Stimulated activated CD4-positive, alpha-beta T cell treated with anti-CD3 and anti-CD28 coated beads, Interleukin-2, amount 100 ng/mL, for 24 hours (primary cell): ENCODE measurements at places on chromosomes 12 and 14.

- DNase-seq = no peak
Observed at GRCh38 chr14:101480022-101480746, 81.1 kb upstream of the DIO3 start.

DNA sequence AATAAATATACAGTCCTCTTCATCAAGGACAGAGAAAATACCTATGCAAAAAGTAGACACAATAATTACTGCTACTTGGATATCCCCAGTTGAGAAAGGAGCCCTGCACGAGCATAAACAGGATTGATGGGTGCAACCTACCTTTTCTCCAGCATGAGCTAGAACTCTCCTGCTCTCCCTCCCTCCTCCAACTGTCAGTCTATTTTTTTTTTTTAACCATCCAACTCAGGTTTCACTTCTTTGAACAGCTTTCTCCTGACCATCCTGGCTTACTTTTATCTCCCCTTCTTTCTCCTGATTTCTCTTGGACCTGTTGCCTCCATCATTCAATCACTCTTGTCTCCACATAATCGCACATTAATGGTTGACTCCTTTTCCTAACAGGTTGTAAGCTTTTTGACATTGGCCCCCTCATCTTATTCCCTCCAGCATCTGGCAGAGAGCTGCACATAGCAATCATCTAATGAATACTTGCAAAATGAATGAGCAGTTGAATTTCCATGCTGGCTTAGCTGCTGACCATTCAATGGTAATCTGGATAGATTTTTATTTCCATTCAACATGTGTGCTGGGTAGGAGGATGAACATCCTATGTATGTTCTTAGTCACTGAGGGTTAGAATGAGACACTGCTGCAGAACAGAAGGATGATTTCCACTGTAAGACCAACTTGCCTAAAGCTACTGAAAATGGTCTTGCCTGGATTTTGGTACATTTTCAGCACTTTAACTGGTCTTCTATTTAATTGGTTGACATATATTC, 24.4 kb downstream of the MYBPC1 start:
- no peak for DNase-seq

DNA sequence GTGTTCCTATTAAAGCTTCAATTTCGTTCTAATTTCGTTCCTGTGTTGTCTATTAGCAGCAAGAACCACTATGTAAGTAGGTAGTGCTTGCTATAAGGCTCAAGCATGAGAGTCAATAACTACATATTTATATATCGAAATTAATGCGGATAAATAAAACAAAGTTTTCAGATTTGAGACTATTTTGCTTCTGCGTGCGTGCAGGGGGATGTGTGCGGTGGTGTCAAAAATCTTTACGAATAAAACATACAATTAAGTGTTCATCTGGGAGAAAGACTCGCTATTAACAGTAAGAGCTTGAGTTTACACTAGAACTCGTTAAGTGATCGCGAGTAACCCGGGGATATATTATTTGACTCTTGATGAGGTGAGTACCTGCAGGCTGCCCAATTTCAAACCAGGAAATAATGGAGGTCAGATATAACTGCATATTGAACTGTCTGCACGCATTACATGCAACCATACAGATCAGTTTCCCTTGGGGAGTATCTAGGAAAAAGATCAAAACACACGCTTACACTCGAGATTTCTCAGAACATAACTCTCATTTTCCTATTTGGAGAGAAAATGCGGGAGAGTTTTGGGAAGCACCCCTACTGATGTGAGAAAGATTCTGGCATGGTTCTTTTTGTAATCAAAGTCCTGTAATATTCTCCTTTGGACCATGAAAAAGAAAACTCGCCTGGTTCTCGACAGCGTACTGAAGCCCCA, 813 bp downstream of the TWF1 start:
- DNase-seq = no peak

DNA sequence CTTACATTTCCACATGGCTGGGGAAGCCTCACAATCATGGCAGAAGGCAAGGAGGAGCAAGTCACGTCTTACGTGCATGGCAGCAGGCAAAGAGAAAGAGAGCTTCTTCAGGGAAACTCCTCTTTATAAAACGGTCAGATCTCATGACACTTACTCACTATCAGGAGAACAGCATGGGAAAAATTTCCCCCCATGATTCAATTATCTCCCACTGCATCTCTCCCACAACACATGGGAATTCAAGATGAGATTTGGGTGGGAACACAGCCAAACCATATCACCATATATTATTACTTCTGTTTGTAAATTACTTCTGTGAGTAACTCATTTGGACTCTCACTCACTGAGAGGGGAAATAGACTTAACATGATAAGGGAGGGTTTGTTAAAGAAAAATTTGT, 1496.8 kb upstream of the TMEM132C start:
- no peak for DNase-seq

DNA sequence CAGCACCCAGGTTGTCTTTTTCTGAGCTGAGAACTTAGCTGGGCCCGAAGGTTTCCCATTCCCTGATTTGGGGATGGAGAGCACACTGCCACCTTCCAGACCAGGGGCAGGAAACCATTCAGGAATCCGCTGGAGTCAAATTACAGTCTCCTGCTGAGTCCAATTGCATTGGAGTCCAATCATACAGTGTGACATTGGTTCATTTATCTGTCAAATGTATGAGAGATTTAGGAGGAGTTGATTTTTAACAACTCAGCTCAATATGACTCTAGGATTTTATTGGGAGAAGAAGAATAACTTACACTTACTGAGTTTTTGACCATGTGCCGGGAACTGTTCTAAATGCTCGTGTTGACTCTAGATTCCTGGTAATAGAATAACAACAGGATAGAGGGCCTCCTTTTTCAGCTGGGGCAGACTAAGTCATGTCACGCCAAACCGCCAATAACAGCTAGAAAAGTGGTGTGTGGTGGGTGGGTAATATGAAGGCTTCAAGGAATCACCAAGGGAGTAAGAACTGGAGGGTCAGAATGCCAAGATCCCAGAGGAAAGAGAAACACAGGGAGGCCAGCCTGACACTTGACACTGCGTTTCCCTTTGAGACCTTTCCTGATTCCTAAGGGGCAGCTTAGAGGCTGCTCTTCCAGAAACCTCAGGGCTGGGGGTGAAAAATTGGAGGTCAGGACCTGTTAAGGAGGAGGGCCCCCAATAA, 11.5 kb downstream of the SYNDIG1L start:
- no peak for DNase-seq

- DNase-seq = peak; percentile 88
Observed at GRCh38 chr12:57112492-57113294, 1.5 kb upstream of the STAT6 start.

- DNase-seq = no peak
Observed at GRCh38 chr12:104048811-104049210, 1.2 kb downstream of the GLT8D2 start.

DNA sequence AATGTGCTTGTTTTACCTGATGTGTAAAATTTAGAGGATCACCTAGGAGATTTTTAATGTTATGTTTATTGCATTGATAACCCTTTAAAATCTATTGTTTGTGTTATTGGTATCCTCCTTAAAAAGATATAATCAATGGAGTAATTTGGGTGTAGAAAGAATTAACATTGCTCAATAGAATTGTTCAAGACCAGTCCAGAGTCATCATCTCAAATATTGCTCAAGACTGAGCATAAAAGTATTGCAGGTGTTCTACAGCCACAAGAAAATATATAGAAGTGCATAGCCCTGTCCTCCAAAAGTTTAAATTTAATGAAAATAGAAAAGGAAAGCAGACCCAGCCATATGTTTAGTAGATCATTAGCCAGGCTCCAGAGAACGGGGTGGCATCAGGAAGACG, 102.5 kb upstream of the ARID2 start:
- DNase-seq = no peak

DNA sequence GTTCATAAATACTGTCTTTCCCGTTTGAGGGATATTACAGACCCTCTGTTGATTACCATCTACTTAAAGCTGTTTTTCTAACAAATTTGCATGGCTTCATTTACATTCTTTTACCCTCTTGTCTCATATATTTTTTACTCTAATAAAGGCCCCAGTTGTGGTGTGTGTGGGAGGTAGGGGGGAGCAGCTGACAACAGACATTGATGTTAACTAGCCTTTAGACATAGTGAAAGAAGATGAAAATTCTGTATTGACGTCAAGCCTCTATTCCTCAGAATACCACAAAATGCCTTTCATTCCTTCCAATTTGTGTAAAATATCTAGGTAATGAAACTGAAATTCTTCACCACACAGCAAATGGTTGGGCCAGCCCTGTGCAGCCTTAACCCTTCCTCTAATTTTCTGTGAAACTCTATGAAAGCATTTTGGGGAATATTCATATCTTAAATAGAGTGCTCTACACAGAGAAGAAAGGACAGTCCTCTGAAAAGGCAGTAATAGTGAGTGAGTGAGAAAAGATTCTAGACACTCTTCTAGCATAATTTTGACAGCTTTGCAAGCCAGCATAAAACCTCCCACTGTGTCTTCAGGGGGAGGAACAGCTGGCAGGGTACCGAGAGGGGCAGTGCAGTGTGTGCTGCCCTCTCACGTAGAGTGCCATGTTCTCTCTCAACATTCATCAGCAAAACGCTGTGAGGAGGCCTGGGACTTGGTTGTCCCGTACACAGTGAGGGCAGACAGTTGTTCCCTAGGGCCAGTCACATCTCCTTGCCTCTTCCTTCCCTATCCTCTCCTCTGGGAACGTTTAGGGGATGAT, 20.1 kb upstream of the CERS5 start:
- peak; percentile 59 for DNase-seq

GRCh38 chr14:91223028-91223783, 21.3 kb downstream of the GPR68 start:
- peak; percentile 44 for DNase-seq

DNA sequence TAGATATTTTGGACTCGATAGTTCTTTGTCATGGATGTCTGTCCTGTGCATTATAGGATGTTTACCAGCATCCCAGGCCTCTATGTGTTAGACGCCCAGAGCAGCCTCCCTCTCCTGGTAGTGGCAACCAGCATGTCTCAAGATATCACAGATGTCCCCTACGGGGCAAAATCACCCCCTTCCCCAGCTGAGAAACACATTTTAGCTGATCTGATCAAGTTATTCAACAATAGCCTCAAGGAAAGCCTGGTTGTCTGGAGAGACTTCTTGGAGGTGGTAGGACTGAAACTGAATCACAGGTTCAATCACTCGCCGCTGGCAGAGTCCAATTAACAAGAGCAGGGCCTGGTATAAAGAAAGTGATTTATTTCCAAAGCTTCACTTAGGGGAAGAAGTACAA, 17.6 kb downstream of the BDKRB1 start:
- no peak for DNase-seq

DNA sequence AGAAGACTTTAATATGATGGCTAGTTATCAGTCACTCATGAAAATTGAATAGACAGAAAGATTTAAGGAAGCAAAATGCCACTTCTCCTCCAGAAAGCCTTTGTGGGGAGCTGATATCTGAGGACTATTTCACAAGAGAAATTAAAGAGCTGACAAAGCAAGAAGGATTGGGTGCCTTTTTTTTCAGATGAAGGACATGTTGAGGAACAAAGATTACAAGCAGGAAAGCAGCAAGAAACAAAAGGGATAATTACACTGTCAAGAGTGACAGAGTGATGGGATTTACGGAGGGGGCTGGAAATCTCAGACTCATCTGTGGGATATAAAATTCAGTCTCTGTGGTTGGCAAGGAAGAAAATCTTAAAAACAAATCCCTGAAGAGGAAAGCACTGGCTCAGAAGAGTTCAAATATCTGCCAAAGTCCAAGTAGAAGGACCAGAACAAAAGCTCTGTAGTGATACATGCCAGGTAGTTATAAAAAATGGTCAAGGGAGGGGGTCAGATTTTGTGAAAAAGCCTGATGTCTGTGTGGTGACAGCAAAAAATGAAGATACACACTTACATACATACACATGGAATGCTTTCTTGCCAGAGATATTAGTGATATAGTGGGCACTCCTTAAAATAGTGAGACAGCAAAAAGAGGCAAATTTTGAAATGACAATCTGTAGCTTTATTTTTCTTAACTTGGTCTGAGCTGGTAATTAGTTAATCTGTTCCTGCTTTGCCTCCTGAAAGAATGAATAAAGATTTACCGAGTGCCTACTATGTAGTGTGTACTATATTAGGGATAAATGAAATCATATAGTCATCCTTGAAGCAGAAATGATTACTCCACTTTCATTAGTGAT, 62.9 kb downstream of the EPS8 start:
- no peak for DNase-seq

GRCh38 chr12:101855364-101855884, 22.0 kb upstream of the DRAM1 start:
- DNase-seq = no peak

GRCh38 chr14:99315197-99315596, 43.2 kb upstream of the BCL11B start:
- no peak for DNase-seq

GRCh38 chr12:130880411-130880885, 8.6 kb downstream of the RAN start:
- DNase-seq = no peak

DNA sequence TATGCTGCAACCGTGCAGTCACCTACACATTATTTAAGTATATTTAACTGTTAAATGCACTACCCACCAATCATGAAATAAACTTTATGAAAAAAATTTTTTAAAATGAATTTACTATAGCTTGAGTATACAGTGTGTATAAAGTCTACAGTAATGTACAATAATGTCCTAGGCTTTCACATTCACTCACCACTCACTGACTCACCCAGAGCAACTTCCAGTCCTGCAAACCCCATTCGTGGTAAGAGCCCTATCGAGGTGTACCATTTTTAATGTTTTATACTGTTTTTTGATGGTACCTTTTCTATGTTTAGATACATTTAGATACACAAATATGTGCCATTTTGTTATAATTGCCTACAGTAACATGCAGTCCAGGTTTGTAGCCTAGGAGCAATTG, 48.1 kb downstream of the KLRG1 start:
- DNase-seq = no peak

GRCh38 chr12:100164153-100164704, 21.6 kb upstream of the BLTP3B start:
- DNase-seq = no peak

DNA sequence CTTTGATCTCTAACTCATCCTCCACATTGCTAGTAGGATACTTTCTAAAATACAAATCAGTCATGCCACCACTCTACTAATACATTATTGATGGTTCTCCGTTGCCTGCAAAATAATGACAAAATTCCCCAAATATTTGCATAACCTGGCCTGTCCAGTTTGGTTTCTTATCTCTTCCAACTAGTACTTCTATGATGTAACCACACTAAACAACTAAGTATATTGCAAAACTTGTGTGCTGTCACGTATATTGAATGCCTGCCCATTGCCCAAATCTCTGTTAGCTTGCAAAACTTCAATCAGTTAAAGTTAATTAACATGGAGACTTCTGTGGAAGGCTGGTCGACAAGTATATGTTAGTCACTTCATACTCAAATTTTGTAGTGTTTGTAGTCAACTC, 6.5 kb downstream of the OR6C74 start:
- no peak for DNase-seq

GRCh38 chr12:89185889-89186288, 166.4 kb downstream of the DUSP6 start:
- DNase-seq = no peak
